ENCODE measurements at places on chromosomes 6 and 20.

DNA sequence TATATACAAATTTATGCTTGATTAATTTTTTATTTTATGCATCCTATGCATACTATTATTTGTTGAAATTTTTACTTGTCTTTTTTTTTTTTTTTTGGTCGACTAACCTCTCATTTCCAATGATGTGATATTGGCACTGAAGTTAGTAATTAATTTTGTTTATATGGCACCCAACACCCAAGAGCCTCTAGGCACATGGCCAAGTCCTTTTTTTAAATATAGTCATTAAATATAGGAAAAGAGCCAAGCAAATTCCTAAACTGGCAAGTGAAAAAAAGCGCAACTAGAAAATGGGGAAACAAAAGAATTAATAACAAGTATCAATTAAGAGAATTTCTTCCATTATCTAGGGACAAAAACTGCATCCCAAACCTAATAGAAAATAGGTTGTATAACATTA lies 85.5 kb upstream of the HS3ST5 start:
- DNase-seq, result no peak

- no peak for DNase-seq
Observed at GRCh38 chr20:60817891-60818290, 434.2 kb upstream of the CDH4 start.

GRCh38 chr20:49276961-49277785 lies 684 bp downstream of the ZNFX1 start:
- DNase-seq, result no peak

- no peak for DNase-seq
Observed at GRCh38 chr6:125750692-125751333, 1.4 kb downstream of the HEY2 start.
